BJ (cell line): ENCODE measurements at places on chromosomes 7 and 10.

DNA sequence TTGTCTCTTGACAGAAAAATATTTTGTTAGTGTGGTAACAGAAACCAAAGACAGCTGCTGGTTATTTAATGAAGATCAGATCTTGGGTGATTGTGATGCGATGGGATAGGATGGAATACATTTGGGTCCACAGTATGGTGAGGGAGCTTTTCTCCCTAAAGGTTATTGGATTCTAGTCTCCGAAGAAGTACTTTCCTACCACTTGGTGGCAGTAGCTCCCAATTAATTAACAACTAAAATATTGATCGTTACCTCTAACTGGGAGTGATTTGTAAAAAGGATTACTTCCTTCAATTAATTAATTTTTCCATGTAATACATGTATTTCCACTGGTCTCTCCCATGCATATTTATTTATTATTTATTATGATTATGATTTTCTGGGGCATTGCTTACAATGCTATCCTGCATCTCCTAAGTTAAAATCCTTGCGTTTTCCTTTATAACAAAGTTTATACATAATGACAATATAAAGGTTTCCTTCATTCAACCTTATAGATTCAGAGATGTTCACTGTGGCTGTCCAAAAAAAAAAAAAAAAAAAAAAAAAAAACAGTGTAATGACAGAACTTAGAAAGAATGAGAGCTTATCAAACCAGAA, 25.6 kb downstream of the TMEM196 start:
- DNase-seq: no peak

GRCh38 chr10:74008212-74008731, 10.4 kb downstream of the VCL start:
- DNase-seq: peak; percentile 91

DNA sequence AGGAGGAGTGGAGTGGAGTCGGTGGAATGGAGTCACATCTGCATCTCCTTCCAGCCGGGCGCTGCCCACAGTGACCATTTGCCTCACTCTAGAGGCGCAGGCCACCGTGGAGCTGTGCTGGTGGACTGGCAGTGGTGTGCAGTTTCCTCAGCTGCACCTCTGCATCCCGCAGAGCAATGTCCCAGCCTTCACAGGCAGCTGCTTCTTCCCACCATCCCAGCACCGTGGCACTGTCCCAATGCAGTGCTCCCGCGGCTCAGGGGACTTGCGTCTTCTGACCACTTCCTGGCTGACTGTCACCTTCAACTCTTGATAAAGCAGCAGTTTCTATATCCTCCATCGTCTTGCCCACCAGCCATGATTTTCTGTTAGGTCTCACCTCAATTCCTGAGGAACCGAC, 90.3 kb upstream of the SFMBT2 start:
- no peak for DNase-seq

DNA sequence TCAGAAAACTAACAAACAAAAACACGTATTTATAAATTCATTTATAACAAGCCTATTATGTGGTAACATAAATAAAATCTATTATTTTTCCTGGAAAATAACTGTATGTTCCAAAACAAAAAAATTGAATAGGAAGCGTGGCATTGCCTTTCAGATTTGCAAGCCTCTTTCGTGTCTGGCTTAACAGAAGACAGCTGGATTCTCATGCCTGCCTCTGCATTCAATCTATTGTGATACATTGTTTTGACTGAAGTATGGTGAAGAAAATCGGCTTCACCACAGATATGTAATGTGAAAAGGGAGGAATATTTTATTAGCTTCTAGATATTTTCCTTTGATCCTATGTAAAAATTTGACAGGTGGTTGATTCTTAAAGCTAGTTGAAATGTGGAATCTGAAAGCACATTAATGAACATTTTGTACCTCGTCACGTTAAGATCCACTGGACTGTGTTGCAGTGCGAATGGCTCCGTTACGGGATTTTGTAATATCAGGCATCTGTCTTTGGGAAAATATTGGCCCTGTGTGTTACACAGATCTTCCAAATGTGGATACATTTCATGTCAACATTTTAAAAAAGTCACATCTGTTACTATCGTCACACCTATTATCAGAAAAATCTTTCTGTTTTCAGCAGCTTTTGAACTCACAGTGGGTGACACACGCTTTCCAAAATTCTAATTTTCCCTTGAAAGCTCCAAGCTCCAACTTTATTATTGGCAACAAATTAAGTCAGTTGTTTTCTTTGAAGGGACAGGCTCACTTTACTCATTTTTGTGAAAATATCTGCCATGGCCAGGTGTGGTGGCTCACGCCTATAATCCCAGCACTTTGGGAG, 26.2 kb downstream of the PALD1 start:
- no peak for DNase-seq

- DNase-seq: peak; percentile 82
These were observed 70.9 kb upstream of the CTBP2 start for GRCh38 chr10:125231116-125231812.

DNA sequence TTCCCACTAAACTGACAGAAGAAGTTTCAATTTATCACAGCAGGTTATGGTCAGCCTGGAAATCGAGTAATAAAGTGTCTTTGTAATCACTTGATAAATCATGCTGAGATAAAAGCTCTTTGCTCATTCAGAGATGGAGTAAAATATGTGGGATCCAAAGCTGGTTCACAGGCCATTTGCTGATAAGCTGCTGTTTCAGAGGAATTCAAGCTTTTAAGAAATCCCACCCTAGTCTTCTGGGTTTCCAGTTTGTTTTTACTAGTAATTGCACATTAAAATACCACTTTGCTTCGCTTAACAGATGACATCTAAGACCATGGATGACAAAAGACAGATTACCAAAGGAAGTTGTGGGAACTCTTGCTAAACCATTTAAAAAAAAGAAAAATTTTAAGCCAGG, 37.4 kb upstream of the CDK6 start:
- no peak for DNase-seq

DNA sequence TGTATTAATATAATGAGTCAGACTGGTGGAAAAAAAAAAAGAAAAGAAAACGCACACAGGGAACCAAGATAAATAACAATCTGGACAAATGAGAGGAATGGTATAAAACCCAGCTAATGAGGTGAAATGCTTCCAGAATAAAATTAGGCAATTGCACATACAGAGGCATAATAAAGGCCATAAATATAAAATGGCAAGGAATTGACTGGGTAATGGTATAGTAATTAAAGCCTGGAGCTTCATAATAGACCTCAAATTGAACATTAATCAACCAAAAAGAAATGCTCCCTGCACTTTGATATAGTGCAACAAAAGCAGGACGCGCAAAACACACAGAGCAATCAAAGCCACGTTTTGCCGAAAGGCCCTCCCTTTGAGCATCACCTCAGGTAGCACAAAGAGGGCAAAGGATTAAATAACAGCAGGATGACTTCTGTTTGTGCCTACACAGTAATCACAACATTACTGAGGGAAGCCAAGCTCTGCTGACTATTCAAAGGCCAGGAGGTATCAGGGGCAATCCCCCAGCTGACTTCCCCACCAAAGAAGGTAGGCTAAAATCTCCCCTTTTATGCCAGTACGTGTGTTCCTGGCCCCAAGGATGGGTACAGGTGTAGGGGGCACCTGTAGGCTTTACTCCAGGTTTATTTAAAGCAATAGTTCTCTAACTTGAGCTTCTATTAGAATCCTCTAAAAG, 343.7 kb downstream of the ELMO1 start:
- no peak for DNase-seq
